ENCODE measurements at places on chromosomes 11 and 22. TPM values are rescaled to one million over a fixed set of nuclear protein-coding genes. Genes with fewer than 3 reads are reported as not detected.

DNA sequence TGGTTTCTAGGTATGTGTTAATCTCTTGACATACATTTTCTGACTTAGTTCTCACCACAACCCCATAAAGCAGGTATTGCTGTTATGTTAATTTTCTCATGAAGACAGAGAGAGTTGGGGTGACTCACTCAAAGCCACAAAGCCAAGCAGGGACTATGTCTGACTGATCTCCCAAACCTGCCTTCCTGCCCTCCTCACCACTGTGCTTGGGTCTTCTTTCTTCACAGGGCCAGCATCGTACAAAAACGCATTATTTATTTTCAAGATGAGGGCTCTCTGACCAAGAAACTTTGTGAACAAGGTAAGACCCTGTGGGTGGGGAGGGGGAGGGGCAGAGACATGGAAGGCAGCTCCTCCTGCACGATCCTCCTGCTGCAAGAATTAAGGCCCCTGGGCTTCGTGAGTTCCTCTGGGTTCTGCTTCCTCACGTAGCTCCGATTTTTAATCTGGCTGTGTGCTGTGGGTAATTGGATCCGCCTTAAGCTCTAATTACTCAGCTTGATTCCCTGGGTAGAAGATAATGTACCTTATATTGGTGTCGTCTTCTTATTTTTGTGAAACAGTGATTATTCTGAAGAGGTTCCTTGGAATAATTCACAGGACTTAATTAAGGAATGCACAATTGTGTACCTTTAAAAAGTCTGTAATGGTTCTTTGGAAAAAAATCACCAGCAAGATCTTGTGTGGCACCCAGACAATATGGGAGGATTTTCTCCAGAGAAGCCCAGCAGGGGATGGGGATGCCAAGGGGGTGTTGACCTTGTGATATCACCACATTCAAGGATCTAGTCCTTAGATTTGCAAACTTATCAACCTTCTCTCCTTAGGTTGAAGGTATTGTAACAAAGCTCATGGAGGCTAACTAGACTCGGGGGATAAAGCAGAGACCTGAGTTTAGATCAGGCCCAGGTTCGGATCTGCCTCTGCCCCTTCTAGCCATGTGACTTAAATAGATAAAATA lies 112.9 kb downstream of the SPON1 start:
- peak; percentile 77 for DNase-seq

DNA sequence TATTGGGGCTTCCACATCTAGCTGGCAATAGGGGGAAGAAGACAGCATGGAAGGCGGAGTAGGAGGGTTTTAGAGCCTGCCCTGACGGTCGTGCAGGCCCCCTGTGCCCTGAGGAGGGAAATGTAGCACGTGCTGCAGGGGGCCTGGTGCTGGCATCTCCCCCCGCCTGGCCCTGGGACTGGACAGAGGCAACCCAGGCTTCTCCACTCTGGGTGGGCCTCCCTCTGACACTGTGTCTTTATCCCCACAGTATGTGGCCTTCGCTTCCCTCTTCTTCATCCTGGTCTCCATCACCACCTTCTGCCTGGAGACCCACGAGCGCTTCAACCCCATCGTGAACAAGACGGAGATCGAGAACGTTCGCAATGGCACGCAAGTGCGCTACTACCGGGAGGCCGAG lies 36.8 kb downstream of the KCNC1 start:
- no peak for DNase-seq

- DNase-seq = no peak
These were observed 108.0 kb downstream of the PARVA start for GRCh38 chr11:12485328-12485727.

GRCh38 chr11:109112261-109112660 lies 309.7 kb upstream of the C11orf87 start:
- DNase-seq = no peak

DUSP18 gene
- total RNA-seq = 6.9 TPM

Measured in HT1080 (cell line).